ENCODE measurements at places on chromosomes 2 and 18.

DNA sequence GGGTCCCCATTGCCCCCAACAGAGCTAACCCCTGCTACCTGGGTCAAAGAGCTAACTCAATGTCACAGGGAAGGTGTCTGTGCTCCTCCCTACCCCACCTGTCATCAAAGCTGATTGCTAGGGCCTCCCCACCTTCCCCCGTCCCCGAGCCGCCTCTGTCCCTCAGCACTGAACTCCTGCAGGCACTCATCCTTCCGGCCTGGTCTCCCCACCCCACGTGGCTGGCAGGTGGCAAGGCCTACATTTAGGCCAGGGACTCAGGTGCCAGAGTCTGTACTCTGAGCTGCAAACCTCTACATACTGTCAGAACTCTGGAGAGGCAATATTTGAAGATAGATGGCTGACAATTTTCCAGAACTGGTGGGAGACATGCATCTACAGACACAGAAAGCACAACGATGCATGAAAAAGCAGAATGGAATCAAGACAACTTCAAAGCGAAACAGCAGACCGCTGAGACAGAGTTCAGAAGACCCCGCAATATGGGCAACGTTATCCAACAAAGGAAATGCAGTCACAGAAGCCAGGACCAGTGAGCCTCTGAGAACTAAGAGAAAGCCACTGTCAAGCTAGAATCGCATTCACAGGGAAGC, 195.8 kb downstream of the HDAC4 start:
- DNase-seq = no peak

- DNase-seq = no peak
Measured at GRCh38 chr18:75586130-75586889, 158.8 kb upstream of the SMIM21 start.

DNA sequence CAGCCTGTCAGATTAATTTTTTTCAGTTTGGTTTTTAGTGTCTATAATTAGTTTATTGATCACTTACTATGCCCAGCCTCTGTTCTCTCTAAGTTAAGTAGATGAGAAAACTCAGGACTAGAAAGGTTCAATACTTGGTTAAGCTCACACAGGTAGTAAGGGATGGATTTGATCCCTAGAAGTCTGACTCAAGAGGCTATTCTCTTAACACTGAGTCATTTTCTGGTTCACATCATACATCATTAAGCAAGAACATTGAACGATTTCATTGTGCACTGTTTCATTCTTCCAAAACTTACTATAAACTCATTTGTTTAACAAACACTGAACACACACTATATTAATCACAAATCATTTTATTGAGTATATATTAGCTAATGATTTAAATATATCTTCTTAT, 54.1 kb upstream of the SLC38A11 start:
- DNase-seq = no peak

GRCh38 chr2:209189893-209190292, 234.0 kb upstream of the MAP2 start:
- no peak for DNase-seq

GRCh38 chr2:53987336-53987921, 16.6 kb upstream of the PSME4 start:
- no peak for DNase-seq

DNA sequence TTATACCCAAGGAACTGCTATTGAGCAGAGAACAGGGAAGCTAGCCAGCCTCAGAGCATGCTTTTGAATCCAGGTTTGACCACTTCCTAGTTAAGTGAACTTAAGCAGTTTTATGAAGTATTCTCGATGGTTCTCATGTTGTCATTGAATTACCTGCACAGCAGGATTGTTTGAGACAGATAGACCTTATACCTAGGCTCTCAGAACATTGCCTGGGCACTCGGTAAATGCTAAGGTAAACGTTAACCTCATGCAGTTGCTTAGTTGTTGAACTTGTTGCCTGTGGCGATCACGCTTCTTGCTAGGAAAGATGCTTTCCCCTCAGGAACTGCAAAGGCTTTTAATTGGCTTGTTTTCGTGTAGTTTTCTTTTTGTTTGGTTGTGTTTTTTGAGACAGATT, 34.0 kb upstream of the CHMP1B start:
- no peak for DNase-seq

GRCh38 chr2:10550206-10551001, 102.3 kb upstream of the ODC1 start:
- no peak for DNase-seq

DNA sequence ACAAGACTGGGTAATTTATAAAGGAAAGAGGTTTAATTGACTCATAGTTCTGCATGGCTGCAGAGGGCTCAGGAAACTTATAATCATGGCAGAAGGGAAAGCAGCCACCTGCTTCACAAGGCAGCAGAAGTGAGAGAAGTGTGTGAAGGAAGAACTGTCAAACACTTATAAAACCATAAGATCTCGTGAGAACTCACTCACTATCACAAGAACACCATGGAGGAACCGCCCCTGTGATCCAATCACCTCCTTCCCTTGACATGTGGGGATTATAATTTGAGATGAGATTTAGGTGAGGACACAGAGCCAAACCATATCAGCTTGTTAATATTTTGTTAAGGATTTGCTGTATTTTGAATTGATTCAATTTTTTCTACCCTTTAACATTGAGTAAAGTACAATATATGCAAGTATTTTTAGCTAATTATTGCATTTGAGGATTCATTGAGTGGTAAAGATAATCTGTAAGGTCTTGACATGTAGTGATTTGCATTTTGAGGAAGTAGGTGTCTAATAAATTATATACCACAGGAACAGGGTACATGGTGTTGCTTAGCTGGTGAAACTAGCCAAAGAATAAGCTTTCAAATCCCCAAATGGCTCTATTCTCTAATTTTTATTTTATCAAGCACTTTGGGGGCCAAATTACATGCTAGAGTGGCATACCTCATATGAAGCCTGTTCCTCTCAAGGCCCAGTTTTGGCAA, 3.9 kb upstream of the C2orf69 start:
- no peak for DNase-seq

- no peak for DNase-seq
Measured at GRCh38 chr2:232894746-232895145, 24.7 kb downstream of the SNORC start.

DNA sequence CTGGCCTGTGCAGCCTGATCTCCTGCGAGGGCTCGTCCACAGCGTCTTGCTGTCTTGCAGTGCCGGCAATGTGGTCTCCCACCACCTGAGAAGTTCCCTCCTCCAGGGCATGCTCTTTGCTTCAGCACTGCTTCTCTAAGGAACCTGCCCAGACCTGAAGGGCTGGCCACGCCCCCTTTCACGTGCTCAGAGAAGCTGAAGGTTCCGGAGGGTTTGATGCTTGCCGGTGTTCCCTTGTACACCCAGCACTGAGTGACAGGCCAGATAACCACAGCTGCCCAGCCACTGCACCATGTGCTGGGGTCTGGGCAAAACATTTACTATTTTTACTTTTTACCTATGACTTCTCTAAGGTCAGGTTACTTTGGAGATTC, 1.7 kb upstream of the POLR2D start:
- DNase-seq = no peak

DNA sequence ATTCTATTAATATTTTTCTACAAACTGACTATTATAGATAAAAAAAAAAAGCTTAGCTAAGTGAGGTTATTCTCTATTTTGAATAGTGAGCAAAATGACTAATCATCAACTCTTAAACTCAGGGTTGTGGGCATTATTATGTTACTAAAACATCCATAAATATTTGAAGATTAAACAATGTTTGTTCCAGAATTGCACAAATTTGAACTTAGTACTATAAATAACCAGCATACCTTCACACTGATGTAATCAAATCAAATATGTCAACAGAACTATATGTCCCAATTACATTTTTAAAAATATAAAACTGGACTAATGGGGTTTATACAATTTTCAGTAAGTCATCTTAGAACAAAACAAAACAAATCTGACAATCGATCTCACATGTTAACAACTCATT, 800.9 kb downstream of the LRP1B start:
- no peak for DNase-seq

GRCh38 chr18:52401236-52401635, 61.2 kb downstream of the DCC start:
- DNase-seq = no peak

DNA sequence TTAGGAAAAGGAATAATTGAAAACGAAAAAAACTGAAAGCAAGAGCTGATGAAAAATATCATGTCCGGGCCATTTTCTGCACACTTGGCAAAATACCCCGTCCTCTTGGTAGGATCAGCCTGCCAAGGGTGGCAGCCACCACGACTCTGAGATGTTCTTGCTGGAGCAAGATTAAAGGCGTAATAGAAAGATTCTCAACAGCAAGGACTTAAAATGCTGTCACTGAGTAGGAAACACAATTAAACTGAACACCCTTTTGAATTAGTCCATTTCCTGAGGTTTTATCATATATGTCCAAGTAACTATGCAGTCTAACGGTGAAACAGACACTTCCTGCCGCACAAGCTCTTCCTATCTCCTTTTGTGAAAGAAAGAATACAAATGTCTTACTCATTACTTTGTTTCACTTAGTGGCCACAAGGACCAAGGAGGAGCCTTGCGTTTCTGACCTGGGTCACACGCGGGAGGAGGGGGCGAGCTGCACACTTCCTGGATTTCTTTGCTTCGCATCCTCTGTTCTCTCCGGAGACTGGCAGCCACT, 222.7 kb downstream of the PIEZO2 start:
- no peak for DNase-seq

GRCh38 chr2:71781695-71782228, 328.4 kb downstream of the DYSF start:
- DNase-seq = no peak

DNA sequence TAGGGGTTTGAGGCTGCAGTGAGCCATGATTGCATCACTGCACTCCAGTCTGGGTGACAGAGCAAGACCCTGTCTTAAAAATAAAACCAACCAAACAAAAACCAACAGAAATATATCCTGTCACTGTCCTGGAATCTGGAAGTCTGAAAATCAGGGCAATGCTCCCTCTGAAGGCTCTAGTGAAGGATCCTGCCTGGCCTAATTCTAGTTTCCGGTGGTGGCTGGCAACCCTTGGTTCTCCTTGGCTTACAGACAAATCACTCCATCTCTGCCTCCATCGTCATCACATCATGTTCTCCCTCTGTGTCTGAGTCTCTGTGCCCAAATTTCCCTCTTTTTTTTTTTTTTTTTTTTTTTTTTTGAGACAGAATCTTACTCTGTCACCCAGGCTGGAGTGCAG, 15.9 kb upstream of the VPS4B start:
- no peak for DNase-seq

GRCh38 chr2:10331027-10331701, 28.5 kb downstream of the HPCAL1 start:
- DNase-seq = peak; percentile 50

GRCh38 chr18:6059551-6059950, 164.2 kb upstream of the TMEM200C start:
- DNase-seq = no peak

DNA sequence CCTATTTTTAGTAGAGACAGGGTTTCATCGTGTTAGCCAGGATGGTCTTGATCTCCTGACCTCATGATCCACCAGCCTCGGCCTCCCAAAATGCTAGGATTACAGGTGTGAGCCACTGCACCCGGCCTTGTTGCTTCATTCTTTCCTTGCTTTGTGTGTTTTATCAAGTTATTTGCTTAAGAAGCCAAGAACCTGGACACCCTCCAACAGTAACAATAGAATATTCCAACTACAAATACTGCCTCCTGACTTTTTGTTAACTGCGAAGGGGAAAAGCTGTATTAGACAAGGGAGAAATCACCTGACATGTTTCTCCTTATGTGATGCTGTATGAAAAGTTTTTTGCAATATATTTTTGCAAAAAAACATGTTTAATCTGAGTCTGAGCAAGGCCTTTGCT, 297.2 kb downstream of the NCKAP5 start:
- DNase-seq = no peak

DNA sequence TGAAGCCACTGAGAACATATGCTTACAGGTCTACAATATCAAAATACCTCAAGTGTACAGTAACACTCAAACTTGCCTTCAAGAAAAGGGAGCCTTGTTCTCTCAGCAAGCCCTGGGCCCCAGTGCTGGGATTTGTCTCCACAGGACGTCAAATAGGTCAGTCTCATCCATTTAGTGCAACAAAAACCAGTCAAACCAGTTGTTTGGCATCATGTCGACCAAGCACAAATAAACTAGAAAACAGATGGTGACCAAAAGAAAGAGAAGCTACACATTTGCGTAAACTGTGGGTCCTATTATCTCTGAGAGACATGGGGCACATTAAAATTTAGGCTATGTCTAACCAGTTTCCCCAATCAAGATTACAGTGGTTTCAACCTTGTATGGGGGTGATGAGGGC, 182.6 kb upstream of the PKDCC start:
- DNase-seq = no peak

DNA sequence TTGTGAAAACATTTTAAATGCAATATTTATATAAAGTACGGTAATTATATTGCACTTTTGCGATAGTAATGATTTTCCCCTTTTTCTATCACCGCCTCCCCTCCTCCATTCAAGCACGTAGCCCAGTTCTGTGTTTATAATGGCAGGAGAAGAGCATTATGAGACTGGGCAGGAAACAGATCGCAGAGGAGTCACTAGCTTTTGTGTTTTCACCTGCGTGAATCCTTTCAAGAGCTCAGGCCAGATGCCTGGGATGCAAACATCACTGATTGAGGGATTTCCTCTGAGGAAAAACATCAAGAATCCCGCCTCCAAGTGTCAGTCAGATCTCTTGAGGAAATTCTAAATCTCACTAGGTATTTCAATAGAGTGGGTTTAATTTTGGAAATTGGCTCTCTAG, 178.4 kb upstream of the FN1 start:
- DNase-seq = no peak

GRCh38 chr18:13585379-13586153, 140.8 kb downstream of the FAM210A start:
- no peak for DNase-seq

GRCh38 chr2:217222309-217222910, 362.5 kb upstream of the TNP1 start:
- DNase-seq = no peak

DNA sequence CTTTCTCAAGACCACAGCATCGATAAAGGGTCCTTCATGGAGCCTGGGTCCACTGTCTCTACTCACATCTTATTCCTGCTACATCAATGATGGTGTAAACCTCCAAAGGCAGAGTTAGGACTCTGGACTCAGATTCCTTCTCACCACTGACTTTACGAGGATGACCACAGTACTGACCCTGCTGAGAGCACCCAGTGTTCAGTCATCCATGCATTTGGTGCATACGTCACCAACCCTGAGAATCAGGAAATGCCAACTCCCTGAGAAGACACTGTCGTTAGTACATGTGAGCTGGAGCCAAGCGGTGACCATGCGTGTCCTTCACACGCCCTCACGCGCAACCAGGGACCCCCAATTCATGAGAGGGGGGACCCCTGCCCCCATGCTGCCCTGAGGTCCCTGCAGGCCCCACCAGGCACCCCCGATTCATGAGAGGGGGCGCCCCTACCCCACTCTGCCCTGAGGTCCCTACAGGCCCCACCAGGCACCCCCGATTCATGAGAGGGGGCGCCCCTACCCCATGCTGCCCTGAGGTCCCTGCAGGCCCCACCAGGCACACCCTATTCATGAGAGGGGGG, 178.4 kb upstream of the TPO start:
- DNase-seq = no peak
